ENCODE measurements at places on chromosomes 5 and 9.

GRCh38 chr9:94780516-94780950, 54.0 kb downstream of the AOPEP start:
- no peak for DNase-seq

DNA sequence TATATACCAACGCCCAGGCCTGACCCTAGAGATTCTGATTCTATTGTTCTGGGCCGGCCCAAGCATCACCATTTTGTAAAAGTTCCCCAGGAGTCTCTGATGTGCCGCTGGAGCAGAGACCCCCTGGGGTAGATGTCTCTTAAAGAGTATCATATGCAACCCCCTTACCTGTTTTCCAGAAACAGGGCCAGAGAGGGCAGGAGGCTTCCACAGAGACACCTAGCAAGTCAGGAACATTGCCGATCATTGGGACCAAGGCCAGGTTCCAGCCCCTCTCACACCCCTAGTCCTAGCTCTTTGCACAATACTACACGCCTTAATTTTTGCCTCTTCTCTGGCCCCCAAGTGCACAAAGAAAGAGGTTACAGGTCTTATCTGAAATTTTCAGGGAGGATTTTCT, 63.8 kb downstream of the TMOD1 start:
- DNase-seq: no peak

DNA sequence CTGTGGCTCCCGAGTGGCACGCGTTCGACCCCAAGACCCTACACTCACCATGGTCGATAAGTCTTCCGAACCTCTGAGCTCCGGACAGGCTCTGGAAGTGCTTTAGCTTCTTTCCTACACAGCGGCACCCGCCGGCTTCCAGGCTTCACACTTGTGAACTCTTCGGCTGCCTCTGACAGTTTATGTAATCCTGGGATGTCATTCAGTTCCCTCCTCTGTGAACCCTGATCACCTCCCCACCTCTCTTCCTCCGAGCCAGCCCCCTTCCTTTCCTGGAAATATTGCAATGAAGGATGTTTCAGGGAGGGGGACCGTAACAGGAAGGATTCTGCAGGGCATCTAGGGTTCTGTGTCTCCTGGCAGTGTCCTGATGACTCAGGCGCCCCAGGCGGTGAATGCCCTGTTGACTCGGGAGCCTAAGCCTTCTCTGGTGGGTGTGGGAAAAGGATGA, at the start of gene CD14:
CD14 (minus strand) TSS at position 155 of the 451 bp plus-strand sequence; CDS start at position 51, 104 bp downstream.
- DNase-seq: no peak

DNA sequence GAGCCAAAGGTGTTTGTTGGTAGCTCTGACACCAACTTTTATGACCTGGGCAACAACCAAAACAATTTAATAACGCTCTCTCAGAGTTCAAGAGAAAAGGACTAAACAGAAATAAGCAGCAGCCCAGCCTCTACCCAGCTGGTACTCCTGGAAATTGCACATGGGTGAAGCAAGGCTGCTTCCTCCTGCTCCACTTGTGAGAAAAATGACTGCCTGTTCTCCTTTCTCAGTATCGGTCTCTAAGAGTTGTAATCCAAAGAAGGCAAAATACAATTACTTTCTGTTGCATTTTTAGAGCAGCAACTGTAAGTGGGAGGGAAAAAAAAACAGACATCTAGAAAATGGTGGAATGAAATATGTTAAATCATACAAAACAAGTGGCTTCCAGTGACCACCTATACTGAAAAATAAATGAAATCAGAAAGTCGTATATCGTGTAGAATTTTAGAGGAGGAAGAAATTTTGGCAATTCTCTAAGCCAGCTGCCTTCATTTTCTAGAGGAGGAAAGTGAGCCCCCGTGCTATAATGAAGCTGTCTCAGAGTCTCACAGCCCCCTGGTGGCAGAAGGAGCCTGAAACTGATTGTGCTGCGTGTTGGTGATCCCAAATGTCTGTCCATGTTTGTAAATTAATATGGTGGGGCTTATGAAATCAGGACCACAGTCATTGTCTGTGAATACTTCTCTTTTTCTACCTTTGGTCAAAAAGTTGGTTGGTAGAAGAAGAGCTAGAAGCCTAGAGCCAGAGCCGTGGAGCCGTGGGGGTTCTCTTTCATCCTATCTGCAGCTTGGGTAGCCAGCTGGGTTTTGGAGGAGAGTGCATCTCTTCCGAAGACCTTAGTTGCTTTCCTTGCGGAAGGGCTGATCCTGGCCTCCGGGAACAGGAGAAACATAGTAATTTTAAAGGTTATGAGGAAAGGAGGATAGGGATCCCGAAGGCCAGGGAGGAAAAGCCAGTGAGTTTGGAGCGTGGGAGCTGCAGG, 139.9 kb downstream of the PIP5K1B start:
- peak; percentile 34 for DNase-seq

- no peak for DNase-seq
Measured at GRCh38 chr5:53537711-53538110, 22.7 kb upstream of the NDUFS4 start.

GRCh38 chr9:19922476-19923118, 133.8 kb upstream of the SLC24A2 start:
- peak; percentile 54 for DNase-seq

DNA sequence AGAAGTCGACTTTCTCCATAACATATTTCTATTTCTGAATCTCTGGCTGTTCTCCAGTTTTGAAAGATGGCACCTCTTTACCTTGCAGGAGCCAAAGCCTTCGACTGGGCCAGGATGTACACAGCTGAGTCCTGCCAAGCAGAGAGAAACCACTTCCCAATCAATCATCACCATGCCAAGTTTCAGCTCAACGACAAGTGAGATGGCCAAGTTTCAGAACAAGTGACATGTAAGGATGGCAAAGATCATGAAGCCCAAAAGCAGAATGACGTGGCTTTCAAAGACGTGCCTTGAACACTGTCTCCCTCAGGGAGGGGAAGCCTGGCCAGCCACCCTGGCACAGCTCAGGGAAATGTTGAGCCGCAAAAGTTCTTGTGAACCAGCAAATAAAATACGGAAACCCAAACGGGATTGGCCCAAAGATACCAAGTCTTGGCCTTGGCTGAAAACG, 17.7 kb downstream of the STK10 start:
- DNase-seq: no peak

- DNase-seq: no peak
Measured at GRCh38 chr9:69579760-69580581, 92.2 kb downstream of the APBA1 start.

GRCh38 chr5:165834891-165835290, 2329.5 kb downstream of the MAT2B start:
- no peak for DNase-seq

DNA sequence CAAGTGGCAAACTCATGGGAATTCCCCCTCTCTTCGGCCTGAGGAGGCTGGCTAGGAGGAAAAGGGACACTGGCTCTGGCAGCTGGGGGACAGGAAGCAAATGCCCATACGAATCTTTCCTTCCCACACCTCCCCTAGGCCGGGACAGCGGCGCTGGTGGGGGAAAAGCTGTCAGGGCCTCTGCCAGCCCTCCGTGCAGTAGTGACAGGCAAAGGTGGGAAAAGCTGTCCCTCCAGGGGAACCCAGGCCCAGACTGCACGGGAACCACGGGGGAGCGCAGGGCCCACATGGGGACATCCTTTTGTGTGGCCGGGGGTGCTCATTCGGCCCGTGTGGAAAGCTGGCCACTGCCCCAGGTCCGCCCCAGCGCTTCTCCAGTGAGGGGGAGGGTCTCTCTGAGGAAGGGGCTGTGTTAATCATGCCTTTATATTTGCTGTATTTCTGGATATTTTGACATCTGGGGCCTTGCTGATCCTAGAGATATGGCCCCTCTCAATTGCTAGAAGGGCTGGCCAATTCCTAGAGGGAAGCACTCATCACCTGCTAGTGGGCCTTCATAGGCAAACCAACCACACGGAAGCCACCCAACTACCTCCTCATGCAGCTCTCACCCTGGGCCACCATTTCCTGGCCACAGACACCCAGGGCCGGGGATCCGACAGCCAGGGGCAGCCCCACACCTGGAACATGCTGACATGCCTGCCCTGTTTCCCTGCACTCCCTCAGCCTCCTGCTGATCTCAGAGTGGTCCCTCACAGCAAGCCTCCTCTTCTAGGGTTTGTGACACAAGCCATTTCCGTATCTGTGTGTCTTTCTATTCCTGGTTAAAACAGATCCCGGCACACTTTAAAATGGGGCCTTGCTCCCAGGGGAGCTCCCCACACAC, 138.8 kb downstream of the ROR2 start:
- no peak for DNase-seq

DNA sequence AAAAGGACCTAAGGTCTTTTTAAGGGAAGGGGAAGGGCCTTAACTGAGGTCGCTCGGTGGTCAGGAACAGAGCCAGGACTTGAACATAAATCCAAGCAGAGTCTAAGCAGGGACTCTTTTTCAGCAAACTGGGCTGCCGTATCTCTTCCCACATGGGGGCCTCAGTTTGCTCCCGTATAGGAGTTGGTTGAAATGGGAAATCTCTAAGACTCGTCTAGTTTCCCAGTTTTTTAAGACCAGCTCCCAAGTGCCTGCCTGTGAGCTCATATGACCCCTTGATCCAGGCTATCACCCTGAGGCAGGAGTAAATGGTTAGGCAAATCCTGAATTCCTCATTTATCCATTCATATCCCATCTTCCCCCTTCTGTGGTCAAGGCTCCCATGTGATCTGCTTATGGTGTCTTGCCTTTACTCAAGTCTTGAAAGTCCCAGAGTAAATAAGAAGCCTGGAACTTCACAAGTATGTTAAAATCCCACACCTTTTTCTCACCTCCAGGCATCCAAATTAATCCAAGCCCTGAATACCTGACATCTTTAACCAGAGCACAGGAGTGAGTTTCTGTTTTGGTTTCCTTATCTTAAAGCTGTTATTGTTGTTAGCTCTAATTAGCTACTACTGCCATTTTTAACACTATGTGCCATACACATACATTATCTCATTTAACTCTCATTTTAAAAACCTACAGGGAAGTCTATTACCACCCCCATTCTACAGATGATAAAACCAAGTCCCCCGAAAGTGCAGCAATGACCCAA, 3.0 kb downstream of the ARSI start:
- no peak for DNase-seq

GRCh38 chr5:129043894-129044293, 50.7 kb upstream of the ISOC1 start:
- DNase-seq: no peak

- no peak for DNase-seq
Measured at GRCh38 chr9:27086818-27087680, 22.0 kb upstream of the TEK start.

GRCh38 chr5:174505621-174506020, 218.8 kb upstream of the MSX2 start:
- DNase-seq: no peak

DNA sequence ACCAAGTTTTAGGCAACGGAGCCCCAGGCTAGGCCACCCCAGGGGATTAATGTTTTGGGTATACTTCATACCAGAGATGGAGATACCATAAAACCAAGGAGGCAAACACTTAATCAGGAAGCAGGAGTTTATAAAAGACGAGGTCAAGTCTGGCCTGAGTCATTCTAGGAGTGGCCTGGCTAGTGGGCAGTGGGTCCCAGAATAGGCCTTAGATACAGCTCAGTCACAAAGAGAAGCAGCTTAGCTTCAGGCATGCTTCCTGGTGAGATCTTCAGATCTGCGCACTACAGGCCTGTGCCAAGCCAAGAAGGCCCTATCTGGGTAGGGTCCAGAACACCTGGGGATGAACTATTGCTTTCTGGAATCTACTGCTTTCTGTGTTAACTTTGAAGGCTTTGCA, 20.6 kb upstream of the NR5A1 start:
- no peak for DNase-seq

Measured in NCI-H1930 (cell line).